Pons (tissue), 1 donor: ENCODE measurements at places on chromosomes 7 and 10.

- no peak for DNase-seq
These were observed 290.2 kb upstream of the GHITM start for GRCh38 chr10:83849150-83849549.

GRCh38 chr7:21912931-21913780 is 32.5 kb downstream of the CDCA7L start:
- DNase-seq = no peak

DNA sequence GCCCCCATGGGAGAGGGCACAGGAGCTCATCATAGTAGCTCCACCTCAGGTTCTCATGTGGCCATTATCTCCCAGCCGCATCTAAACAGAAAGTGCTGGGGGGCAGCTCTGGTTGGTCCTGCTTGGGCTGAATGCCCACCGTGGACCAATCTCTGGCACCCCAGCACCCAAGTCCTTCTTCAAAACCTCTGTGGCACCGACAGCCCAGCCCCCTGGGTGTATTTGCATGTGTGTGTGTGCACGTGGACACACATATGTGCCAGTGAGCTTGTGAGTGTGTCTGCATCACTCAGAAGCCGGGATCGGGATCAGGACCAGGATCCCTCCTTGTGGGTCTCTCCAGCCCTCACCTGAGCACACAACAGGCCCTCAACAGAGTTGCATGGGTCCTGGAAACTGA is 68.2 kb downstream of the ALOX5 start:
- no peak for DNase-seq

DNA sequence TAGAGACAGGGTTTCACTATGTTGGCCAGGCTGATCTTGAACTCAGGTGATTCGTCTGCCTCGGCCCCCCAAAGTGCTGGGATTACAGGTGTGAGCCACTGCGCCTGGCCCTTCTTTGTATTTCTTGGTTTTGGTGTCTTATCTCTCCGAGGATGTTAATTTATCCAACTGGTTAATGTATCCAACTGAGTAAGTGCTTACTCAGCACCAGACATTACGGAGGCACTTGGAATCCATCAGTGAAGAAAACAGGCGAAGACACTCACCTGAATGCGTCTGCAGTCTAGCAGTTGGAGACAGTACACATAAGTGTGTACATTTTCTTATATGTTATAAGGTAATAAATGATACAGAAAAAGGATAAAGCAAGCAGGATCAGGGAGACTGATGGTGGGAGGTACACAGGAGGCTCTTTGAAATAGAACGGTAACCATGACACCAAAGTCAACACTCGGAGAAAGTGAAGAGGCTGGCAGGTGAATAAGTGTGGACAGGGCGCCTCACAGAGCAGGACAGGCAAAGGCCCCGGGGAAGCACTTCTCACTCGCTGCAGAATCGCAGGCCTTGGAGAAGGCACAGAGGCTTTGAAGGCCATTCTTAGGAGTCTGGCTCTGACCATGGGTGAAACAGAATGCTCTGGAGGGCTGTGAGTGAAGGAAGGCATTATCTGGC is 73.1 kb downstream of the LANCL2 start:
- DNase-seq = no peak

DNA sequence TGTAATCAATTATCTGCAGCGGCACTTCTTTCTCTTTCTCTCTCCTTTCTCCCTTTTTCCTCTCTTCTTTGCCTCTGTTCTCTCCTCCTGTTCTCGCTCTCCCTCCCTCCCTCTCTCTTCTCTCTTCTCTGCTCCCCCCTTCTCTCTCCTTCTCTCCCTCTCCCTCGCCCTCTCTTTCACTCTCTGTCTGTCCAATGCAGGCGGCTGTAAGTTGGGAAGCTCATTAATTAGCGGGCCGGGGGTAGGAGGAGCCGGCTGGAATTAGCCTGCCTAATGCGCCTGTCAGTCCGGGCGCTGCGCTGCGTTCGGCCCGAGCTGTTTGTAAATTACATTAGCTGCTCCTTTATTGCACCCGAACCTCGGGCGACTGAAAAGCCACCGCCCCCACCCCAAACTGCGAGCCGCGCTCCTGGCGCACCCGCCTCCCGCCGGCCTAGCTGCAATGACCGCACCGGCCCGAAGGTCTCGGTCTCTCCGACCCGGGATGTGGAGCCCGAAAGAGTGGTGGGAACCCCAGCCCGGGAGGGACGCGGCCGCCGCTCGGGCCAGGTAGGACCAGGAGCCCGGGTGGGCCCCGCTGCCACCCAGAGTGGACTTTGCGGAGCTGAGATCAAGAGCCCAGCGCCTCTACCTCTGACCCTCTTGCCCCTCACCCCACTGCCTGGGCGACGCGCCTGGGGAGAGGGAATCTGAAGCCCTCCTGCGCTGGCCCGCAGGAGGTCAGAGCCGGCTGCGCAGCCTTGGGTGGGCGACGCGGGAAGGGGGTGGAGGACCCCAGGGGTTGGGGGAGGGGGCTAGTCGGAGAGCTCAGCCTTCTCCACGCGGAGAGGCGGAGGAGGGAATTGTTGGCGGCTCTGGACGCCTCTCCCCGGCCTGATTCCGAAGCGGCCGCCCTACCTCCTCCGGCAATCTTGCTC is at the start of gene LBX1:
LBX1 (minus strand) TSS at position 198 of the 917 bp plus-strand sequence. CDS start 648 bp downstream, outside the sequence.
- DNase-seq = no peak

- DNase-seq = peak; percentile 82
These were observed at the start of gene DAGLB for GRCh38 chr7:6447581-6448199. Gene DAGLB (minus strand): TSS chr7:6447954. CDS start chr7:6447842, 112 bp downstream.

DNA sequence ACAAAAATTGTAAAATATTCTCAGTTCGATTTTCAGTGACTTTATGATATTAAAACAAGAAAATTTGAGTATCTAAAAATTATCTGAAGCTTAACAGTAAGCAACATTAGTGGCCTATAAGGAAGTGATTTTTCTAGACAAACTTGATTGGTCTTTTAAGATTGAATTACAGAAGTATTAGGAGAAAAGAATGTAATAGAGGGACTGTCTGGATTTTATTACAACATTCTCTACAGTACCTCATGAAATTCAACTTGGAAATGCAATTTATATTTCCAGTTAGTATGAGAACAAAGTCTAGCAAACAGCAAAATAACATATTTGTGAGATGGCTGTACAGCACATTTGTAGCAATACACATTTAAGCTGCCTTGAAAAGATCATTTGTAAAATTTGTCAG is 18.8 kb downstream of the REEP3 start:
- DNase-seq = no peak

- no peak for DNase-seq
These were observed 142.2 kb downstream of the ATXN7L1 start for GRCh38 chr7:105734233-105734632.

DNA sequence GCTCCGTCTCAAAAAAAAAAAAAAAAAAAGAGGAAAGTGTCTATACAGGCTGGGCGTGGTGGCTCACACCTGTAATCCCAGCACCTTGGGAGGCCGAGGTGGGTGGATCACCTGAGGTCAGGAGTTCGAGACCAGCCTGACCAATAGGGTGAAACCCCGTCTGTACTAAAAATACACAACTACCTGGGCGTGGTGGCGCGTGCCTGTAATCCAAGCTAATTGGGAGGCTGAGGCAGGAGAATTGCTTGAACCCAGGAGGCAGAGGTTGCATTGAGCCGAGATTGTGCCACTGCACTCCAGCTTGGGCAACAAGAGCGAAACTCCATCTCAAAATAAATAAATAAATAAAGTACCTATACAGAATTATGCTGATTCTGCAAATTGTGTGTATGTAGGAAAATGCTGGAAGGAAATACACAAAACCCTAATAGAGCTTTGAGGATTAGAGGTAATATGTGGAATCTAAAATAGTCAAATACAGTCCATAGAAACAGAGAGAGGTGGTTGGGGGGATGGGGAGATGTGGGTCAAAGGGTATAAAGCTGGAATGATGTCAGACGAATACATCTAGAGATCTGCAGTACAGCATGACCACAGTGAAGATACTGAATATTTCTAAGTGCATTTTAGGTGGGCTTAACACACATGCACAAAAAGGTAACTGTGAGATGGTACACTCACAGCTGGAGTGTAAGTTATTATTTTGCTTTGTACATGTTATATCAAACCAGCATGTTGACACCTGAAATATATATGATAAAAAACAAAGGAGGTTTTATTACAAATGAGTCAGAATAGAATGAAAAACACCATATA is 174.5 kb upstream of the KLF14 start:
- DNase-seq = no peak

DNA sequence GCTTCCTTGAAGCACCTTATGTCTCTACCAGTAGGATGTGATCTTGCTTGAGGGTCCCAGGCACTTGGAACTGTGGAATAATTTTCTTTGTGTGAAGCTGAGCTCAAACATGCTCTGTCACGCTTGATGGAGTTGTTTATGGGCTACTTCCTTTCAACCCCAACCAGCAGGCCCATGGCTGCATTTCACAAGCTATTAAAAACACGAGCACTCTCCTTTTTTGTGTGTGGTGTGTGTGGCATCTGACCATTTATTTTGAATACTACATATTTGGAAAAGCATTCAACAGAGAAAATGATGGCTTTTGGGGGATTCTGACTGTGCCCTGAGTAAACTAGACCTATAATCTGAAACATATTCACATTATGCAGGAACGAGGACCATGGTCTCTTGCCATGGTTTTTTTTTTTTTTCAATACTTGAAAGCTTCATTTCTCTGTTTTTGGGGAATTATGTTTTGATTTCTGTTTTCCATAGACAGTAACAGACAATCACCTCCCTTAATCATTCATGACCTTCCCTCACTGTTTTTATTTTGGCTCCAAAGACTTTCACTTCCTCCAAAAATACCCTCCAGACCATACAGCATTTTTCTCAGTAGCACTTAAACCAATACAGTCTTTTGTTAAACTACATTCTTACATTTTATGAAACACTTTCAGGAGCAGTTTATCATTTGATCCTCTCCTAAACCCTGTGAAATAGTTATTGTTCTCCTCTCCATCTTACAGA is 233.6 kb upstream of the BMPER start:
- DNase-seq = no peak

- no peak for DNase-seq
These were observed 32.9 kb downstream of the ICA1 start for GRCh38 chr7:8228766-8229674.

DNA sequence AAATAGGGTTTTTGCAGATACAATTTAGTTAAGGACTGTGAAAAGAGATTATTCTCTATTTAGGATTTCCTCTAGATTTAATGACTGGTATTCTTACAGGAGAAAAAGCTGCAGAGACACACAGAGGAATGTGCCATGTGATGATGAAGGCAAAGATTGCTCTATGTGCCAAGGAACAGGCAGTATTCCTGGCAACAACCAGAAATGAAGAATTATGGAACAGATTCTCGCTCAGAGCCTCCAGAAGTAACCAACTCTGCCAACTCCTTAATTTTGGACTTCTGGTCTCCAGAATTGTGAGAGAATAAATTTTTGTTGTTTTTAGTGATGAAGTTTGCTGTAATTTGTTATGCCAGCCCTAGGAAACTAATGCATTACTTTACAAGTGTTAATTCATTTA is 307.6 kb upstream of the SEMA3A start:
- DNase-seq = peak; percentile 25

GRCh38 chr7:28076423-28077200 is 104.0 kb downstream of the JAZF1 start:
- DNase-seq = no peak

DNA sequence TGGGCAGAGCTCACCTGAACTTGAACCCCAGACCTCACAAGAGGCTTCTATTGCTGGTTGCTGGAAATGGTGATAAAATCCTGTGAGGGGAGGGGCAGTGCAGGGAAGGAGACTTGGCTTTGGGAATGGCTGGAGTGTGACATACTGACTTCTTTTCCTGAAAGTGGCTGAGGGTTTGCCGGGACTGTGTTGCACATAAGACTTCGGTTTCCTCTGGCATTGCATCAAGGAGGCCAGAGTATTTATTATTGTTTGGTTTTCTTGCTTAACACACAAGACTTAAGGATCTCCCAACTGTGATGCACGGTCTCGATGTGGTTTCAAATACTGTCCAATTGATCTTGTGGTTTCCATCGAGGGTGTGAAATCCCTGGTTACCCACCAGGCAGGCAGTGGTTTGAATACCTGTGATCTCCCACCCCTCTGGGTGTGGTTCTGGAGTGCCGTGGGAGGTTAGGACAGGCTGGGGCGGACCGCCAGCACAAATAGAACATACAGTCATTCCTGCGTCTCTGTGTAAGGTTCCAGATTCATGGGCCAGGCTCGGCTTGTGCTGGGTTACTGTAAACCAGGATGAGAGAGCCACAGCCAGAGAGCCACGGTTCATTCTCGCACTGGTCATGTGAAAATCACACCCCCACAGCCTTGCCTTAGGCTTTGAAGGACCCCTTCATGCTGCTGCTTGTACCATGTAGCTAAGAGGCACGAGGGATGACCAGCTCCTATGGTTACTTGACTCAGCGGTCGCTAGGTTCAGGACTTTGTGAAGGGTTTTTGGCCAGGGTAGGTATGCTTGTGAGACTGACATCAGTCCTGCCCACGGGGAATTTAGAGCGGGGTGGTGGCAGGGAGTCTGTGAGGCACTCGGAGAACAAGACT is 39.2 kb downstream of the WBP1L start:
- DNase-seq = no peak

DNA sequence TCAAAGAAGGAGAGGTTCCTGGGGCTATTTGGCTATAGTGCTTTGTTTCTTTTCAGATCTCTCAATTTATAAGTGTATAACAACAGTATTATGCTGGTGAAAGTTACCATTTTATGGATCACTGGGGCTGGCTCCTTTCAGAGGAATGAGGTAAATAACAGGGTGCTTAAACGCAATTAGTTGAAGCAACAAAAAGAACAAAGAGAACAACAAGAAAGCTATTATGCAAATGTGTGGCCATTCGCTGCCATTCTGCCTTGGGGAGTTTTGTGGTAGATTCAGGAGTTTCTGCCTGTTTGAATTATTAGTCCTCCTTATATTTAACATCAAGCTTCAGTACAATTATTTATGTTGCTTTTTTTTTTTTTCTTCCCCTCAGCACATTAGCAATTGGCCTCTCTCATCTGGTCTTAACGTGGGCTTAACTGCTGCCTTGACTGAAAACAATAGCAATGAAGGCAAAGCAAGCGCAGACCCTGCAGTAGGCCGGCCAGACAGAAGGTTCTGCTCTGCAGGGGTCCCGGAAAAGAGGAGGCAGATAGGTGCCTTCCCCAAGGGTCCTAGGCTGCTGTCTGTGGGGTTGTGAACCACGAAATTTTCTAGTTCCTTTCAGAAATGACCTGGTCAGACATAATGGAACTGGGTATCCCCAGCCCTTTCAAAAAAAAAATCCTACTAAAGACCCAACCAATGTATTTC is 339.9 kb upstream of the PODXL start:
- no peak for DNase-seq
